ENCODE measurements at places on chromosomes 16 and 17.

DNA sequence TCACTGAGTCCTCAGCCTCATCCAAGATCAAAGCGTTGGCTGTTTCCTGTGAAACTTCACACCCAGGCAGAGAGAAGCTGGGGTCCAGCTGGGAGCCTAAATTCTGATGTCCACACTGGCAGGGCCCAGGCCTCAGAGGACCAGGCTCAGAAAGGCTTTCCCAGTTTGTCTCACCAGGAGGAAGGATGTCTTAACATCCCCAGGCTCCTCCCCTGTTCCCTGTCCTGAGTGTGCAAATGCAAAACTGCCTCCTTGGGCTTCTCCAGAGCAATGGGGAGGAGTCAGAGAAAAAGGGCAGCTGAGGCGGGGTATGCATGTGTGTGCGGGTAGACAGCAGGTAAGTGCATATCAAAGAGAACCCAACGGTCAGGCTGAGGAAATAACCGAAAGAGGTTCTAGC lies 45.7 kb downstream of the CUEDC1 start:
- no peak for DNase-seq

GRCh38 chr16:50068550-50068949 lies 2.8 kb downstream of the HEATR3 start:
- no peak for DNase-seq

- DNase-seq: no peak
Observed at GRCh38 chr17:82380860-82381702, 9.5 kb downstream of the UTS2R start.

- no peak for DNase-seq
Observed at GRCh38 chr17:55274355-55275255, 9.8 kb downstream of the HLF start.
